ENCODE measurements at places on chromosomes 11 and 22.

GRCh38 chr11:65787649-65788622 lies 1.1 kb downstream of the OVOL1 start:
- DNase-seq, result no peak
- no peak overlapping the region for H3K27ac ChIP-seq
- H3K36me3 ChIP-seq, result no peaks in the 10 kb centered on the region
- H3K4me3 ChIP-seq, result peak overlapping the region; percentile 40
- peaks cover 10% of the 10 kb centered on the region for H3K27me3 ChIP-seq

DNA sequence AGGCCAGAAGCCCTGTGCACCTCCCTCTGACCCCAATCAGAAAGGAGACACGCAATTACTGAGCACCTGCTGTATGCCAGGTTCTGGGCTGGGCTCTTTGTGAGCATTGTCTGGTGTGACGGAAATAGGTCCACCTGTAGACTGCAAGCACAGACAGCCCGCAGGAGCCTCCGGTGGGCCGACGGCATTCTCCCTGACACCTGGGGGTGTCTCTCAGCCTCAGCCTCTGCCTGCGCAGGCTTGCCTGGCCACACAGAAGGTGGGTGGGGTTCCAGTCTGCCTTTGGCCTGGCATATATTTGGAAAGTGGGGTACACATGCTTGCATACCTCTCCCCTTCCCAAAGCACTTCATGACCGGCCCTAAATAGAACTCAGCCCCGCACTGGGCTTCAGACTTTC lies 129.3 kb downstream of the BUD13 start:
- DNase-seq, result no peak
- no peak overlapping the region for H3K27ac ChIP-seq
- H3K4me1 ChIP-seq, result no peaks in the 10 kb centered on the region
- H3K27me3 ChIP-seq, result no peaks in the 10 kb centered on the region
- no peaks in the 10 kb centered on the region for H3K36me3 ChIP-seq

DNA sequence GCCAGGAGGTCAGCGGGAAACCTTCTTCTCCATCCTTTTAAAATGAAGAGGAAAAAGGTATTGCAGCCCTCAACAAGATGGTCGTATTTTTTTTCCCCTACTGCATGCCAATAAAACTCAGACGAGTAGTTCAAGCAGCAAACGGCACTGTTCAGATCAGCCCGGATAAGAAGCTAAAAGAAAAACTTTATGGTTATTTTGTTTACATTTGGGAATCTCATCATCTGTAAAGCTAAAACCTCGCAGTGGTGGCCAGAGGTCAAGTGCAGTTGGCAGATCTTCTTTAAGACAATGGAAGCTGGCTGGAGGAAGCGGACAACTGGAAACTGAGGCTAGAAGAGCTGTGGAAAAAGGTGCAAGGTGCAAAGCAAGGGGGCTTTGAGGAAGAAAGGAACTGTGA lies 31.0 kb upstream of the CHRM4 start:
- no peaks in the 10 kb centered on the region for H3K4me1 ChIP-seq
- H3K27me3 ChIP-seq, result no peaks in the 10 kb centered on the region
- H3K27ac ChIP-seq, result no peak overlapping the region
- DNase-seq, result peak; percentile 24
- no peak overlapping the region for H3K4me3 ChIP-seq
- peaks cover 46% of the 10 kb centered on the region for H3K36me3 ChIP-seq

- H3K27ac ChIP-seq, result no peak overlapping the region
- no peaks in the 10 kb centered on the region for H3K27me3 ChIP-seq
- no peaks in the 10 kb centered on the region for H3K36me3 ChIP-seq
- no peak for DNase-seq
- H3K4me3 ChIP-seq, result no peak overlapping the region
Observed at GRCh38 chr22:39277142-39277607, 32.4 kb upstream of the PDGFB start.

DNA sequence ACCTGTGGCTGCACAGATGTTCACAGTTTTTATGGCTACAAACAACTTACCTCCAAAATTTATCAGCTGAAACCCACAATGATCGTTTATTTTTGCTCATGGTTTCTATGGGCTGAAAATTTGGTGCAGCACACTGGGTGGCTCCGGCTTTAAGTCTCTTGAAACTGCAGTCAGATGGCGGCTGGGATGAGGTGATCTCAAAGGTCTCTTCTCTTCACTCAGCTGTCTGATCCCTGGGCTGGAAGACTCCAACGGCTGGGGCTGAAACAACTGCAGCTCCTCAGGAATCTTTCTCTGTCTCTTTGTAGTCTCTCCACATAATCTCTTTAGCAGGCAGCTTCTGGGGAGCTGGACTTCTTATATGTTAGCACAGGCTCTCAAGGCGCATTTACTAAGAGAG lies 117.3 kb upstream of the FAT3 start:
- H3K4me1 ChIP-seq, result no peaks in the 10 kb centered on the region
- no peaks in the 10 kb centered on the region for H3K27me3 ChIP-seq
- DNase-seq, result no peak
- no peak overlapping the region for H3K4me3 ChIP-seq
- H3K27ac ChIP-seq, result no peak overlapping the region

DNA sequence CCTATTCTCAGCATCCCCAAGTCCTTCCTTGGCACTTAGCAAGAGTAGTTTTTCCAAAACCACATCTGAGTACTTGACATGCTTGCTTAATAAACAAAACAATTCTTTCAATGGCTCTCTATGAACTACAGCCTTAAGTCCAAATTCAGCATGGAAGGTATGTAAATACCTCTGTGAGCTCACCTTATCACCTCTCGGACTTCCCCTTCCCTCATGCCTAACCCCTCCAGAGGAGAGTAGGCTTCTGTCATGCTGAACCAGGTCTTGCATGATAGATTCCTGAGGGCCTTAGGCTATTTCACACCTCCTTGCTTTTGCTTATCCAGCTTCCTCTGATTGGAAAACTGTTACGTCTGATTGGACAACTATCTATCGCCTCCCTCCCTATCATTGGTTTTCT lies 312.9 kb upstream of the CCDC90B start:
- no peaks in the 10 kb centered on the region for H3K27me3 ChIP-seq
- H3K36me3 ChIP-seq, result no peaks in the 10 kb centered on the region
- H3K4me3 ChIP-seq, result no peak overlapping the region

GRCh38 chr11:78821371-78822306 lies 247.0 kb upstream of the NARS2 start:
- DNase-seq, result no peak
- no peak overlapping the region for H3K4me3 ChIP-seq
- no peak overlapping the region for H3K27ac ChIP-seq
- H3K4me1 ChIP-seq, result peaks cover 8% of the 10 kb centered on the region

DNA sequence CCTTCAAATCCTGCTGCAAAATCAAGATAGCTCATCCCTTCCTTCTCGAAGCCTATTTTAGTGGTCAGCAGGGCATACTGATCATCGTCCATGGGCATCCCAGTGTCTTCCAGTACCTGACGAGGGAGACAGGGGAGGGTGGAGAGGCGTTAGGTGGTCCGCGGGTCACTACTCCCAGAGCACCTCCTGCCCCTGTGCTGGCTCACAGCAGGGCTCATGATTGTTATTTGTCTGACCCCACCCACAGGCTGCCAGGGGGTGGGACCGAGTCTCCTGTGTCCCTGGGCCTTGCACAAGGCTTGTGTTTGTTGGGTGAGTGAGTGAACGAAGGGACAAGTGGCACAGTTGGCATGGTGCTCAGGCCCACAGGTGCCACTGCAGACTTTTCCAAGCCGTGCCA lies 177.0 kb downstream of the EFCAB6 start:
- no peaks in the 10 kb centered on the region for H3K27me3 ChIP-seq
- H3K4me1 ChIP-seq, result no peaks in the 10 kb centered on the region
- H3K4me3 ChIP-seq, result no peak overlapping the region
- no peak overlapping the region for H3K27ac ChIP-seq
- H3K36me3 ChIP-seq, result no peaks in the 10 kb centered on the region
- DNase-seq, result no peak

- no peak for DNase-seq
- no peaks in the 10 kb centered on the region for H3K36me3 ChIP-seq
- no peaks in the 10 kb centered on the region for H3K4me1 ChIP-seq
- H3K4me3 ChIP-seq, result no peak overlapping the region
- peaks cover 14% of the 10 kb centered on the region for H3K27me3 ChIP-seq
Observed at GRCh38 chr11:2481253-2481652, 36.4 kb downstream of the KCNQ1 start.

DNA sequence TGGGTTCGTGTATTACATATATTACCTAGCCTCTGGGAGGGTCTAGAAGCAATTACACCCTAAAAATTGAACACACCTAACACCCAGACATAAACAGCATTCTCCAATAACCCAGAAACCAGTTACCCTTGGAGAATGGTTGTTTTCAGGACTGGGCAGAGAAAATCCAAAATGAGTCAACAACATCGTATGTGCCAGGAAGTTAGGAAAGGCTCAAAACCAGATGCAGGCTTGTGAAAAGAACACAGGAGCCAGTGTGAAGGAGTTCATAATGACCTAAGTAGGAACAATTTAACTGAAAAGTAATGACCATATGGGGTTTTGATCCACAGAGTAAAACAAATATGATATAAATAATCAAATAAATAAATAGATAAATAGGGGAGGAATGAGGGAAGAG lies 5.1 kb upstream of the CLPB start:
- no peak for DNase-seq
- peaks cover 11% of the 10 kb centered on the region for H3K27me3 ChIP-seq
- no peaks in the 10 kb centered on the region for H3K36me3 ChIP-seq
- no peak overlapping the region for H3K27ac ChIP-seq
- H3K4me1 ChIP-seq, result no peaks in the 10 kb centered on the region

GRCh38 chr22:39494471-39495120 lies 7.5 kb upstream of the MIEF1 start:
- H3K27me3 ChIP-seq, result no peaks in the 10 kb centered on the region
- no peaks in the 10 kb centered on the region for H3K36me3 ChIP-seq
- no peak overlapping the region for H3K27ac ChIP-seq

DNA sequence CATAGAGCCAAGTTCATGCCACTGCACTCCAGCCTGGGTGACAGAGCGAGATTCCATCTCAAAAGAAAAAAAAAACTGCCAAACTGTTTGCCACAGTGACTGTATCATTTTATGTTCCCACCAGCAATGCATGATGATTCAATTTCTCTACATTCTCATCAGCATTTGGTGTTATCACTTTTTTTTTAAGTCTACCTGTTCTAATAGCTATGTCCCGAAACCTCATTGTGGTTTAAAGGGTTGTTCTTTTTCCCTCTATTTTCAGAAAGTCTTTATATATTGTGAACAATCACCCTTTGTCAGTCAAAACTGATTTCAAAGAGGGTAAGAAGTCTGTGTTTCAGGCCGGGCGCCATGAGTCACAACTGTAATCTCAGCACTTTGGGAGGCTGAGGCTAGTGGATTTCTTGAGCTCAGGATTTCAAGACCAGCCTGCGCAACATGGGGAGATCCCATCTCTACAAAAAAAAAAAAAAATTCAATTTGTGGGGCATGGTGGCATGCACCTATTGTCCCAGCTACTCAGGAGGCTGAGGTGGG lies 14.8 kb upstream of the FAM168A start:
- no peak overlapping the region for H3K27ac ChIP-seq
- no peak for DNase-seq
- no peak overlapping the region for H3K4me3 ChIP-seq
- H3K27me3 ChIP-seq, result no peaks in the 10 kb centered on the region
- H3K36me3 ChIP-seq, result no peaks in the 10 kb centered on the region

GRCh38 chr11:113881856-113882255 lies 6.5 kb upstream of the USP28 start:
- no peak overlapping the region for H3K4me3 ChIP-seq
- no peaks in the 10 kb centered on the region for H3K4me1 ChIP-seq
- DNase-seq, result no peak
- H3K27ac ChIP-seq, result no peak overlapping the region
- H3K27me3 ChIP-seq, result no peaks in the 10 kb centered on the region

- no peaks in the 10 kb centered on the region for H3K36me3 ChIP-seq
- DNase-seq, result no peak
- H3K4me3 ChIP-seq, result no peak overlapping the region
- H3K4me1 ChIP-seq, result peaks cover 17% of the 10 kb centered on the region
- H3K27me3 ChIP-seq, result no peaks in the 10 kb centered on the region
Observed at GRCh38 chr11:64385945-64386704, 27.2 kb downstream of the RPS6KA4 start.

DNA sequence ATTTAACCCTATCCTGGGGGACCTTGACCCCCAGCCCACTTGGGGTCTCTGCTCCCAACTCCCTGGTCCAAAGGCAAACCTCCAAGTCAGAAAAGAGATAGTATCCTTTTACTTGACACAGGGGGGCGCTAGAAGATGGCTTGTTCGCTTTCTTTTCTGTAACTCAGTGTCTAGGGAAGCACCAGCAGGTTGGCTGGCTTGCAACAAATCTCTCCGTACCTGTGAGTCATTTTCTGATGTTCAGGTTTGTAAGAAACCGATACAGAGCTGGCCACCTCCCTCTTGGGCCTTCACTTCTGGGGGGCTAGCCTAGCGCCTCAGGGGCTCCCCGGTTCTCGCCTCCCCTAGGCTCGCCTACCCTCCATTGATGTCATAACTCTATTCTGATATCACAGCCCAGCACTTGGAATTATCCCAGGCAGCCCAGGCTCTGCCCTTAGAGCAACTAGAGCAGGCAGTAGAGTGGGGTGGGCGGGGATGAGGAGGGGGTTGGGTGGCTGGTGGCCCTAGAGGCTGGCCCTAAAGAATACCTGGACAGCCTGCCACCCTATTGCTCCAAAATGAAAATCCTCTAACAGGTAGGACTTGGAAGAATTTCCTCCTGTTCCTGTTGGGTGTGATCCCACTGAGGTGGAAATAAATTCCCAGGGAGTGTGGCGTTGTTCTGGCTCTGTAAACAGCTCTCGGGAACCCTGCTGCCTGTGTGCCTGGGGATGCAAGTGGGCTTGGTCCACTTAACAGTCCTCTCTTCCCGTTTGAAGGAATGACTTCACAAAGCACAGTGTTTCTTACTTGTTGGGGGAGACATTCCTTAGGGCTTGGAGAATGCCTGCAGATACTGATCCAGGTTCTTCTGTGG lies 69.4 kb downstream of the OSBP2 start:
- no peak for DNase-seq
- no peak overlapping the region for H3K4me3 ChIP-seq
- no peak overlapping the region for H3K27ac ChIP-seq
- no peaks in the 10 kb centered on the region for H3K27me3 ChIP-seq

DNA sequence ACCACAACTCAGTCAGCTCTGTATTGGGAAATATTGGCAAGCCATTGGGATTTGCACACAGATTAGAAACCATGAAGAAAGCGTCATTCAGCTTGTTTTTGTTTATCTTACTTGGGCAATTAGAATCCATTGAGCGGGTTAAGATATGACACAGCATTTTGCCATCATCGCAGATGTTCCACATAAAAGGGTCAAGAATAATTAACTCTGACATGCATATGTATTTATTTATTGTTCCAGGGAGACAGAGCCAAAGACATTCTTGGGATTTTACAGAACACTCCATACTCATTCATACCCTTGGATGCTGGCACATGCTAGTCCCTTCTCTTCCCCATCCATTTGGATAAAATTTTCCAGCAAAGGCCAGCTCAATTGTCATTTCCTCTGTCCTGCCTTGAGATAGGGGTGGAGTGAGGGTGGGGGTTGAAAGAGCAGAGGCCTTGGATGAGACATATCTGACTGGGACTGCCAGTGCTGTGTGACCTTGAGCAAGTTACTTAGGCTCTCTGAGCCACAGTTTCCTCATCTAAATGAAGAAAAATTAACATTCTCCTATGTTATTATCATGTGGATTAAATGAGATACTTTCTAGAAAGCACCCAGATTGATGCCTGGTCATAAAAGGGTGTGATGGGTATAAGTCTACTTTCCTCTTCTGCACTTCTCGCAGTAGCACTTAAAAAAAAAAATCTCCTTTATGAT lies 179.7 kb downstream of the RRAS2 start:
- H3K36me3 ChIP-seq, result no peaks in the 10 kb centered on the region
- no peaks in the 10 kb centered on the region for H3K4me1 ChIP-seq
- DNase-seq, result no peak
- no peak overlapping the region for H3K27ac ChIP-seq

- no peak for DNase-seq
- no peak overlapping the region for H3K27ac ChIP-seq
- peaks cover 4% of the 10 kb centered on the region for H3K4me1 ChIP-seq
- H3K4me3 ChIP-seq, result no peak overlapping the region
- no peaks in the 10 kb centered on the region for H3K36me3 ChIP-seq
Observed at GRCh38 chr11:73797457-73797856, 9.8 kb downstream of the MRPL48 start.
